ENCODE measurements at places on chromosomes 5 and 9. TPM values are rescaled to one million over a fixed set of nuclear protein-coding genes. Genes with fewer than 3 reads are reported as not detected.

The MTAP gene
- total RNA-seq, result 31.0 TPM

The RETREG1 gene
- total RNA-seq, result 11.3 TPM

The TMEM174 gene
- total RNA-seq, result not detected

The MLANA gene
- total RNA-seq, result 0.70 TPM

The SLC45A2 gene
- 0.05 TPM for total RNA-seq

The KIF4B gene
- not detected for total RNA-seq

The DIPK1B gene
- not detected for total RNA-seq

The PCDHA13 gene
- total RNA-seq, result 0.05 TPM

The C5 gene
- total RNA-seq, result 0.45 TPM

The ACOT12 gene
- total RNA-seq, result not detected

The GRXCR2 gene
- not detected for total RNA-seq

The SLC36A3 gene
- not detected for total RNA-seq

The TMEM8B gene
- total RNA-seq, result 6.8 TPM

The PCDHGA7 gene
- total RNA-seq, result 2.3 TPM

The KCNV2 gene
- total RNA-seq, result not detected

The CTXN3 gene
- total RNA-seq, result not detected

The DMRT3 gene
- total RNA-seq, result not detected

The PCDHA1 gene
- total RNA-seq, result 0.10 TPM

The MUSK gene
- total RNA-seq, result 124 TPM

The PCDHB7 gene
- 6.6 TPM for total RNA-seq

The DNAH5 gene
- total RNA-seq, result 0.57 TPM

The LPAR1 gene
- 46.0 TPM for total RNA-seq

The ADAM19 gene
- 33.4 TPM for total RNA-seq

The ERGIC1 gene
- total RNA-seq, result 120 TPM

The RNF183 gene
- total RNA-seq, result not detected

The PHF24 gene
- total RNA-seq, result not detected

The MPDZ gene
- 31.2 TPM for total RNA-seq

The PCDHA9 gene
- total RNA-seq, result 0.03 TPM

The PCDH1 gene
- total RNA-seq, result 0.42 TPM

Measured in myocyte (in vitro differentiated cells).